Stimulated activated CD4-positive, alpha-beta T cell treated with anti-CD3 and anti-CD28 coated beads, Interleukin-12 subunit alpha, Interleukin-12 subunit beta, amount 100 ng/mL, for 24 hours (primary cell): ENCODE measurements at places on chromosomes 13 and 19.
A peak's percentile ranks its signal among the peaks of the same experiment; 100 is the strongest.

DNA sequence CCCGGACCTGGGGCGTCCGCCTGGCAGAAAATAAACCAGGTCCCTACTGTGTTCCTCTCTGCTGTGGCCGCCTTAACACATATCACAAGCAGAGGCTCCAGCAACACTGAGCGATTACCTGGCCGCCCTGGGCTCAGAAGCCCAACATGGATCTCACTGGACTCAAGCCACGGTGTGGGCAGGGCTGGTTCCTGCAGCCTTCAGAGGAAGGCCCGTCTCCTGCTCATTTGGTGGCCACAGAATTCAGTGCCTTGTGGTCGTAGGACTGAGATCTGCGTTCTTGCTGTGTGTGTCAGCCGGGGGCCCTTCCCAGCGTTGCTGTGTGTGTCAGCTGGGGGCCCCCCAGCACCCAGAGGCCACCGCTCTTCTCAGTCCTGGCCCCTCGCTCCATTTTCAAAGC, 30.2 kb downstream of the C2CD4C start:
- DNase-seq, result no peak

DNA sequence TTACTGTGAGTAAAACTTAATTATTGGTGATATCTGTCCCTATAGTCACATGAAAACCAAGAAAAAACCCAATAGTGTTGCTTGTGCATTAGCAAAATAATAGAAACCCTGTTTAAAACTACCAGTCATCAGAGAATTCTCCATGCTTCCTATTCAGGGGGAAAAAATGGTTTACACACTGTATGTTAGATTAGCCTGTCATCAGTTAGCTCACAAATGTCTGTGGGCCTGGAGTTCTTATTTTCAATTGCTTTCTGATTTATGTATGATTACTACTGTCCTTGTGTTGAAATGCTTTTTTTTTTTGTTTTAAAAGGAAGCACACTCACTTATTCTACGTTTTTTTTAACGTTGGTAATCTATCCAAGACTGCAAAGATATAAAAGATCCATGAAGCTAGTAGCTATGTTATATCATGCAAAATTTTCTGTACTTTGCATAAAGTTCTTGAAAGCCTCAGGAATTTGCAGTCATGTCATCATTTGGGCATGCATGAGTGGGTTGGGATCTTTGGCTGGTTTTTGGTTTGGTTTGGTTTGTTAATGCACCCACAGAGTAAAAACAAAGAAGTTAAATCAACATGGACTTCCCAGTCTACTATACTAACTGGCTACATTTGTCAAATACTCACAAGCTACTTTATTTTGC, 25.9 kb downstream of the RXFP2 start:
- DNase-seq, result no peak

DNA sequence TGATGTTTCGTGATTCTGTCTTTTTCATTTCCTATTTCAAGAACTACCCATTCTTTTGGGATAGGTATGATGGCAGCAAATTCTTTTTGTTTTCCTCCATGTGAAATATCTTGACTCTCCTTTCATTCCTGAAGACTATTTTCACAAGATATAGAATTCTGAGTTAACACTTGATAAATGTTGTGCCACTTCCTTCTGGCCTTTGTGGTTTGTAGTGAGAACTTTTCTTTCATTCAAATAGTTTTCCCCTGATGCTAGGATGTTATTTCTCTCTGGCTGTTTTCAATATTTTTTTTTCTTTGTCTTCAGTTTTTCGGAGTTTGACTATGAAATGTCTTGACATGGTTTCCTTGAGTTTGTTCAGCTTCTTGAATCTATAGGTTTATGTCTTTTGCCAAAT, 8.3 kb upstream of the TUBGCP3 start:
- DNase-seq, result no peak

DNA sequence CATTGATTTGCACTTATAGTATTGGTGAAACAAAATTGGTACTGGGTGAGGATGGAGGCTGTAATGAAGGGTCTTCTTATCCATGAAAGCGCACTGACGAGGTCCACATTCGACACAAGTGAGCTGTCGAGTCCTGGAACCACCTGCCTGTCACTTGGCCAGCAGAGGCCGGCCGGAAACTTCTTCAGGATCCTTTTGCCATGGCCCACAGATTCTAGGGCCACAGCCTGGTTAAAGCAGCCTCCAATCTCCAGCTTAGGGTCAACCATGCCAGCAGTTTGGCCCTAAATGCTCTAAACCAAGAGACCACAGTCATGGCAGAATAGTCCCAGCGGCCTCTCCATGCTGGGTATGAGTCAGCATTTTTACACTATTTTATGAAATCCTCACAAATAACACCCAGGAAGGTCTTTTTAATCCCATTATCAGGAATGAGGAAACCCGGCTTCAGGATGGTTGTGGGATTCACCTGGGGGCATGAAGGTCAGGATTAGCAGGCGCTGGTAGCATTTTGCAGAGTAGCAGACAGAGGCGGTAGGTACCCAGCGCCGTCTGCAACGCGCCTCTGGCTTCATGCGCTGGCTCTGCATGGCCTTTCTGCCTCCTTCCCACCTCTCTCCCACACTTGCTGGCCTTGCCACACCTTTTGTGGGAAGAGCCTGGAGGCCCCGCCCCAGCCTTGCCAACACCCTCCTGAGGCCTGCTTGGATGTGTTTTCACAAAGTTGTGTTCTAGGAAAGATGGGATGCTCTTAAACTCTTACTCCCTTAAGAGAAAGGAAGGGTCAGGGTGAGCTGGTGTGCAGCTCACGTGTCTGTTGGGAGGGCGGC, 15.2 kb downstream of the GAS6 start:
- no peak for DNase-seq

DNA sequence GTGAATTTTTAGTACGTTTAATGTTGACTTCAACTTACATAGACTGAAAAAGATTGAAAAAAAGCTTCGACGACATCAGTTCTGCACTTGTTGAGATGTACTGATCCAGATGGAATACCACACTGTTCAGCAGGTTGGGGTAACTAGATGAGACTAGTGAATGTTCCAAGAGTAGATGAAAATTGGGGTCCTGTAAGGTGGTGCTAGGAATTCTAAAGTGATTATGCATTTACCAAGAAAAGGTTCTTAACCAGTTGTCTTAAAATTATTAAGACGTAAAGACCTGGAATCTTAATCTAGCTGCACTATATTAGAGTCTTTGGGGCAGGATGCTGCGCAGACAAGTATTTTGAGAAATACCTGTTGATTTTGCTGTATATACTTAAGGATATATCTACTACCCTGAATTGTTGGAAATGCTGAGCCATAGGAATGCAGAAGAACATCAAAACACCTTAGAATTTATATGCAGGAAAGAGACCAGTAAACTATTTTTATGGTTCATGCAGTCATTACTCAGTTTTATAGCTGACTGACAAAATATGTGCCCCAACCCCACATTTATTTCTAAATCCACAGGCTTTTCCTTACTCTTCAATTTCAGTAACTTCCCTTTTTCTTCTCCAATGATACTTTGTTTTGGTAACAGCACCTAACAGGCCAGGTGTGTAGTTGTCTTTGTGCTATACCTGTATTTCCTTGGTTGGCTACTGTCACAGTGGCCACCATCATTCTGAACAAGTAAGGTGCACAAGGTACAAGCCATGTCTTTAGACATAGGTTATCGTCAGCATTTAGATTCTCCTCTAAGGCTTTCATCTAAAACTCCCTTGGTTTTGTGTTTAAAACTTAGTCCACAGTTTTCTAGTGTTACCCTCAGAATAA, 8.6 kb downstream of the MIR17HG start:
- DNase-seq, result no peak

- no peak for DNase-seq
Observed at GRCh38 chr19:15091918-15092753, 10.1 kb downstream of the OR1I1 start.

GRCh38 chr13:101930331-101930730, 471.5 kb downstream of the FGF14 start:
- DNase-seq, result no peak

GRCh38 chr13:98496479-98496791, 80.5 kb downstream of the STK24 start:
- no peak for DNase-seq

DNA sequence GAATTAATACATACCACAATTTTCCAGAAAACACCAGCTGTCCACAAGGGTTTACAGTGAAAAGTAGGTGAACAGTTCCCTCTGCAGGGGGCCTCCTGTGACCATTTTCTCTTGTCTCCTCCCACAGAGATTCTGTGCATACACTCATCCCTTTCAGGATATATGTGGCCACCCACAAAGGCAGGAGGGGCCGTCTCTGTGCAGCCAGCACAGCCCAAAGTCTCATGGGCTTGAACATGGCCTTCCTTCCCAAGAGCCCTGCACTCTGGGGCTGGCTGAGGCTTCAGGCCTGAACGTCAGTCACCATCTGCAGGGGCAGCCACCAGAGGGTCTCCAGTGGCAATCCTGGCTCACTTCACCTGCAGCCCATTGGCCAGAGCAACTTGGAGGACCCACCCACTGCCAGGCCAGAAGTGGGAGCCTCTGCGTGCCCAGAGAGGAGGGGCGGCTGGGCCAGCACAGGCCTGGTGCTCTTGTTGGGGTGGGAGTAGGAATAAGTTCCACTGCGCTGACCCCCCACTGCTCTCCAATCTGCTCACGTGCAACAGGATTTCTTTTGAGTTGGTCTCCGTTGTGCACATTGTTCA, 25.1 kb downstream of the TMEM161A start:
- no peak for DNase-seq

DNA sequence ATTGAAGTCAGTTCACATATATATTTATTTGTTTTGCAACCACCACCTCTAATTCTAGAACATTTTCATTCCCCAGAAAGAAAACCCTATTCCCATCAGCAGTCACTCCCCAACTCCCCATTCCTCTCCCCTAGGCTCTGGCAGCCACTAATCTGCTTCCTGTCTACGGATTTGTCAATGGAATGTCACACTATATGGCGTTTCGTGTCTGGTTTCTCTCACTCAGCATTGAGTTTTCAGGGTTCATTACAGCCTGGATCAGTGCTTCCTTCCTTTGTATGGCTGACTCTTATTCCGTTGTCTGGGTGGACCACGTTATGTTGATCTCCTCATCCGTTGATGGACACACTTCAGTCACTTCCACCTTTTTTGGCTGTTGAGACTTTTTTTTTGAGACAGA, 9.3 kb downstream of the COLGALT1 start:
- DNase-seq, result no peak

DNA sequence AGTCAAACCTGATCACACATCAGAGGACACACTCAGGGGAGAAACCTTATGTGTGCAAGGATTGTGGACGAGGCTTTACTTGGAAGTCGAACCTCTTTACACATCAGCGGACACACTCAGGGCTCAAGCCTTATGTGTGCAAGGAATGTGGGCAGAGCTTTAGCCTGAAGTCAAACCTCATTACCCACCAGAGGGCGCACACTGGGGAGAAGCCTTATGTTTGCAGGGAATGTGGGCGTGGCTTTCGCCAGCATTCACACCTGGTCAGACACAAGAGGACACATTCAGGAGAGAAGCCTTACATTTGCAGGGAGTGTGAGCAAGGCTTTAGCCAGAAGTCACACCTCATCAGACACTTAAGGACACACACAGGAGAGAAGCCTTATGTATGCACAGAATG, 8.2 kb upstream of the ZNF527 start:
- no peak for DNase-seq

- DNase-seq, result peak; percentile 47
Observed at GRCh38 chr19:37594982-37595382, 306 bp downstream of the ZNF540 start.

GRCh38 chr13:80345771-80346510, 5.0 kb upstream of the SPRY2 start:
- no peak for DNase-seq

- no peak for DNase-seq
Observed at GRCh38 chr19:4600893-4601292, 38.4 kb upstream of the TNFAIP8L1 start.

DNA sequence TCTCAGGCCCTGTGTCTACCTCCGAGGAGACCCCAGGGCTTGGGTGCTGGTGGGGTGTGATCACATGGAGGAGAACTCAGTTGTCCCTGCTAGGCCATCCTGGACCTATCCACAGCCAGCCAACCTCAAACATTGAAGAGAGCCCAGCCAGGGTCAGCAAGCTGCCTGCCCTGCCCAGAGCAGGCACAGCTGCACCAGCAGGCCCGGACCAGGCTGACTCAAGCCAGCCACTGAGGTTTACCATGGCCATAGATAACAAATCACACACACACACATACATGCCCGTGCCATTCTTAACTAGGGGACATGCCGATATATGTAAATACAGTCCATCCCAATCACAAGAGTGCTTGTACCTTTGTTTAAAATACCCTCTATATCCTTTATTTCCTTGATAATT, 8.1 kb downstream of the ARHGEF7 start:
- no peak for DNase-seq

GRCh38 chr19:58559275-58560006, 1.0 kb upstream of the UBE2M start:
- DNase-seq, result peak; percentile 82

- DNase-seq, result no peak
Observed at GRCh38 chr13:42275506-42275905, 3.6 kb downstream of the AKAP11 start.
